SK-N-SH (cell line): ENCODE measurements at places on chromosomes 11 and 22. TPM values are rescaled to one million over a fixed set of nuclear protein-coding genes. Genes with fewer than 3 reads are reported as not detected.

DNA sequence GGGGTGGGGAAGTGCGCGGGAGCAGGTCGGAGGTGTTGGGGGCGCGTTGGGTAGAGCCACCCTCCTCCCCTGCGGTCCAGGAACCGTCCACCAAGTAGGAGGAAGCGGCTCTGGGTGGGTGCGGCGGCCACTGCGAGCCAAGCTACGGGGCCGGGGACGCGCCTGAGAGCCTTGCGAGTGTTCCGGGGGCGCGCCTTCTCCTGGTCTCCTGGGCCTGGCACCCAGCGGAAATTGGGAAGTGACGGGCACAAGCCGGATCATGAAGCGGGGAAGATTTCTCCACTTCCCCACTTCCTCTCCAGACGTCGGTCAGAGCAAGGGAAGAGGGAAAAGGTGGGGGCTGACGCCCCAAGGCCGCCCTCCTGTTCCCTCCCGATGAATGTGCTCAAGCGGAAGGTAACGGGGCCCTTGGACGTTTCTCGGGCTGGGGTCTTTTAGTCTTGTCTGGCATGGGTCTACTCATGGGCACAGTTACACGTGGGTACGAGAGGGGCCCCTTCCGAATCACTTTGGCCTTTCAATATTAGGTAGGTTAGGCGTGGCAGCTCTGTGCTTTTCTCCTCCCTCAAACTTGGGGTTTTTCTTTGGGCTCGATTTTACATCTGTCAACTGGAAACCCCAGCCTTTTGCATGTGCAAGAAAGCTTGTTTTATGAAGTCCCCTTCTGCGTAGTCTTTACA, 865 bp downstream of the RBM14 start:
- no peak for DNase-seq

- peak; percentile 38 for DNase-seq
Observed at GRCh38 chr11:1121813-1122663, 35.7 kb upstream of the MUC5AC start.

GRCh38 chr11:95877291-95877690, 46.6 kb downstream of the MTMR2 start:
- no peak for DNase-seq

- no peak for DNase-seq
Observed at GRCh38 chr11:114033066-114033465, 26.4 kb upstream of the ZBTB16 start.

GRCh38 chr11:126172596-126173038, 38.8 kb downstream of the RPUSD4 start:
- no peak for DNase-seq

NXPE1 gene
- polyA plus RNA-seq, result not detected in 2 replicates

SCT gene
- polyA plus RNA-seq, result not detected in 2 replicates

ZNF280B gene
- 0.82 and 1.2 TPM in 2 replicates for polyA plus RNA-seq
